ENCODE measurements at places on chromosomes 6 and 20. TPM values are rescaled to one million over a fixed set of nuclear protein-coding genes. Genes with fewer than 3 reads are reported as not detected.
A peak's percentile ranks its signal among the peaks of the same experiment; 100 is the strongest.

C6orf132 gene
- total RNA-seq = not detected

- DNase-seq = peak; percentile 95
These were observed 32.5 kb upstream of the PIM1 start for GRCh38 chr6:37137201-37138090.

CDH4 gene
- 0.17 TPM for total RNA-seq

LZTS3 gene
- total RNA-seq = 6.1 TPM

DNA sequence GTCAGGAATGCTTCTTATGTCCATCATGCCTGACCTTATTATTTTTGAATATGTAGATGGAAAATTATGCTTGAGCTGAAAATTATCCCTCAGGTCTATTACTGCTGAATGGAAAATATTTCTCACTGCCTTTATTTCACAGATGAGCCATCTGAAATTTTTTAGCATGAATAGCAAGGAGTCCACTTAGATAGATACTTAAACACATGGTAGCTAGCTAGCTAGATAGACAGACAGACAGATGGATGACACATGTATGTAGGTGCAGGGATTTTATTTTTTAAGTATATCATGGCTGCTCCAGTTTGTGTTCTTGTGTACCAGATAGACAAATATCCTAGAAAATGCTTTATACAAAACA, 645.0 kb downstream of the MMUT start:
- no peak for DNase-seq

- no peak for DNase-seq
These were observed 71.2 kb upstream of the CCN6 start for GRCh38 chr6:111982681-111983080.

DNA sequence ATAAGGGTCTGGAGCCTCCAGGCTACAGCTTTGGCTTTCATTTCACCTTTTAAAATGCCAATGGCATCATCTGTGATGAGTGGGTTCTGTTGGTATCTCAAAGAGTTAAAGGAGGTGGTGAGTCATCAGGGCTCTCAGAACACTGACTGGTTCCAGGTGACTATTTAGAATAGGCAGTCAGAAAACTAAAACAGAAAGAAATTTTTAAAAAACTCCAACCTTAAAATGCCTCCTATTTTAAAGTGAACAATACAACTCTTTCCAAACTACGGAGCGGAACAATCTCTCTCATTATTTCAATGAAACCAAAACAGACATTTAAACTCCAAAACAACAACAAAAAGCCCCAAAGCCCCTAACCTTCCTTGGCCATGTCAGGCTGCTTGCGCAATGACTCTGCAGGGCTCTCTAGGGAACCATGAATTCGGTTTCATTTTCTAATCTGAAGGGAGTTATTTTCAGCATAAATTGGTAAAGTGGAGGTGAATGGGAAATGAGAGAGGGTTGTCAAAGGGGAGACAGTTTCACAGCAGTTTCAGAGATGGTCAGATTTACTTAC, 194.9 kb downstream of the KIF6 start:
- DNase-seq = no peak

PAX1 gene
- total RNA-seq = not detected

C6orf15 gene
- total RNA-seq = not detected

GRCh38 chr20:61933951-61934715, 131.5 kb downstream of the TAF4 start:
- no peak for DNase-seq

DNA sequence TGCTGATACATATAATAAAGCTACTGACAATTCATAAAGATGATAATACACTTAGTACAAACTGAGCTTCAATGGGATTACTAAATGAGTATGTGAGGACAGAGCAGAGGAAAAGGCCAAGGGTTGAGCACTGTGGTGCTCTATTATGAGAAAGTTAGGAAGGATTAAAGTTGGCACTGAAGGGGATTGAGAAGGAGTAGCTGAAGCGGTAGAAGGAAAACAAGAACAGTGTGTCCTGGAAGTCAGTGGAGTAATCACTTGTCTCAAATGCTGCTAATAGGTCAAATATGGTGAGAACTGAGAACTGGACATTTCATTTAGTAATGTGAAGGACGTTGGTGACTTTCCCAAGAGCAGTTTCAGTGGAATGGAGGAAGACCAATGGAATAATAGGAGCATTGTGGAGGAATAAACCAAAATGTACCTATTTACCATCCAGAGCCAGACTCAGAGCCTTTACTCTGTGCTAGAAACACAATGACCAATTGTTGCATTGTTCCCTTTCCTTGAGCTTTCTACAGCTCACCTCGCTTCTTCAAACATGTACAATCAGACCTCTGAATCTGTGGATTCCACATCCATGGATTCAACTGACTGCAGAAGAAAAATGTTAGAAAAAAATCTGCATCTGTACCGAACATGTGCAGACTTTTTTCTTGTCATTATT, 255.9 kb downstream of the LAMA2 start:
- DNase-seq = no peak

- DNase-seq = no peak
These were observed 9.6 kb upstream of the CPNE5 start for GRCh38 chr6:36848658-36849441.
